ENCODE measurements at places on chromosomes 12 and 14.

- DNase-seq = no peak
These were observed 22.0 kb downstream of the USP15 start for GRCh38 chr12:62282057-62282774.

DNA sequence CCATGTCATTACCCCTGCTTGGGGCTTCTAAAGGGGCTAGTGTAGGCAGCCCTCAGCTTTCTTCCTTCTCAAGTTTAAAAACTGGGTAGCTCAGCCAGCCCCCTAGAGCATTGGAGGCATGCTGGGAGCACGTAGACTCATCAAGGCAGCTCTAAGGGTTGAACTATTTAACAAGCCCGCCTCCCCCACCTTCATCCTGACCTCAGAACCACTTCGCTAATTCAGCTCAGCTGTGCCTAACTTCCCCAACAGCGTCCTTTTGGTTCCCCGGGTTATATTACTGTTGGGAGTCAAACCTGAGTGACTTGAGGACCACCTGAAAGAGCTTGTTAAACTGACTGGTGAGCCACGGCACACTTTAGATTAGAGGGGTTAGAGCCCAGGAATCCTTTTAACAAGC is 30.1 kb downstream of the MAX start:
- DNase-seq = peak; percentile 40

- DNase-seq = no peak
These were observed 184.9 kb upstream of the SFSWAP start for GRCh38 chr12:131525795-131526508.

- no peak for DNase-seq
These were observed 12.6 kb upstream of the TTC7B start for GRCh38 chr14:90828642-90829487.

- DNase-seq = no peak
These were observed 379.4 kb downstream of the ALG10 start for GRCh38 chr12:34401659-34402227.

DNA sequence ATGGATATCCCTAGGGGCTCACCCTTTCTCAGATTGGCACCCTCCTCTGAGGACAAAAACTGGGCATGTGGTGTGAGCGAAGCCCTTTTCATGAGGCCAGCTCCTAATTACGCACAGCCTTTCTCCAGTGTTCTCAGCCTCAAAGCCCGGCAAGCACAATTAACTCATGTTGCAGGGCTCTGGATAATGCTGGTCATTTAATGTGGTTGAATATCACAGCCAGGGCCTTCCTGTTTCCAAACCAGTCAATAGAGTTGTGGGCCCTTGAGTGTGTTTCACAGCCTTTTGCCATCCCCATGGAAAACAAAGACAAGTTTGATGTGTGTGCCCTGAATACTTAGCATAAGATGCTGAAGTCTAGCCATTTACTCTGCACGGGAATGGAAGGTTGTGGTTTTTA is 114.2 kb upstream of the ARHGAP5 start:
- DNase-seq = no peak

DNA sequence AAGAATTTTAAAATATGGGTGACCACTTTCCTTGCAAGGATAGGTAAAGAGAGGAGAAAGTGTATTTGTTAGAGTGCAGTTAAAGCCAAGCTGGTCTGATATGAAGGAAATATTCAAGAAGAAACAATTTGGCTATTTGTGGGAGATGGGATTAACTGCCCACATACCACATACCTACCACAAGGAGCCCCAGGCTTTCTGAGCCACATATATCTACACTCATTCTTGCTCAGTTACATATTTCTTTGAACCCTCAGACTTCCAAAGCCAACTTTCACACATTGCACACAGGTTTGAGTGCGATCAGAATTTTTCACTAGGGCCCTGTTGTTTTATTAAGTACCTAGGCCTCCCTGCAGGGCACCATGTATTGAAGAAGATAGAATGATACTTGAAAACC is 330.2 kb downstream of the ZFP36L1 start:
- DNase-seq = no peak

- DNase-seq = no peak
These were observed 21.1 kb upstream of the TMEM132C start for GRCh38 chr12:128245905-128246304.

DNA sequence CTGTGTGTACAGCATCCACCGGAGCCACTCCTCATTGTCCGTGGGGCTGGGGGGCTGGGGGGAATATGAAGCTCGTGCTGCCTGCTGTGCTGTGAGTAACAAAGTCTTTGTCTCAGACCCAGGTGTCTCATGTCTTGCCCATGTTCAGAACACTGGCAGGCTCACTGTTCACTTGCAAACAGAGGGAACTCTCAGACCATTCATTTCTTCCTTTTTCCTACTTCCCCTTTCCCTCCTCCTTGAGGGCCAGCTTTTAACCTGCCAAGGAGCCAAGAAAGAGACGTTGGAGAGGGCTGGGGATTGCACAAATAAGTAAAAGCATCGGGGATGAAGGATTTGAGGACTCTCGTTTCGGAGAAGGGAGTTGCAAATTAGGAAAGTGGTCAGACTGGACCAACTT is 21.6 kb downstream of the GPR132 start:
- DNase-seq = no peak

DNA sequence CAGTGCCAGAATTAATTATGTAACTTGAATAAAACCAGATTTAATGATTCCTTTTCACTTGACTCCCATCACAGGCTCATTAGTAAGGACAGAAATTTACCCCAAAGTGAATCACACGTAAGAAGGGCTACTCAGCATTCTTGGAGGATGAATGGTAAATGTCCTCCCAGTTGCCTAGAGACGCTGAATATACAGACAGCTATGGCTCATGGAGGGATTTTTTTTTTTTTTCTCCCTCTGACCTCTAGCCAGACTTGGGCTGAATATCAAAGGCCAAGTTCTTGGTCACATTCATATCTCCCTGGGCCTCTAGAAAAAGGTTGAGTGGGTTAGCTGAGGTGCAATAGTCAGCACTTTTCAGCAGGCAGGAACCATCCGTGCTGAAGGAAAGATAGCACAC is 77.5 kb downstream of the PHLDA1 start:
- peak; percentile 98 for DNase-seq

- no peak for DNase-seq
These were observed 50.3 kb downstream of the NOC4L start for GRCh38 chr12:132194556-132194955.

DNA sequence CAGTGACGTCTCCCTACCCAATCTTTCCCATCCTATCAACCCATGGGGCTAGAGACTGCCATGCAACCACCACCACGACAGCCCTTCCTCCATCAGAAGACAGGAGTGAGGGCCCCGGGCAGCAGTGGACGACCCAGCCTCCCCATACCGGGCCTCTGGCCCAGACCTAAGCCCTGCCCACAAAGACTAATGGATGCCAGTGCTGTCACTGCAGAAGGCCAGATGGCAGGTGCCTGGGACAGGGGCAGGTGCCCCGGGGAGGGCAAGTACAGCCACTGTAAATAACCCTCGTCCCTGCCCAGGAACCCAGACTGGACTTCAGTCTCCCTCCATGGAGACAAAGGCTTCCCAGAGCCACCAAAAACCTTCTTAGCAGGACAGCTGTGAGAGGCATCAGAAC is 20.3 kb upstream of the HSPB8 start:
- DNase-seq = no peak

DNA sequence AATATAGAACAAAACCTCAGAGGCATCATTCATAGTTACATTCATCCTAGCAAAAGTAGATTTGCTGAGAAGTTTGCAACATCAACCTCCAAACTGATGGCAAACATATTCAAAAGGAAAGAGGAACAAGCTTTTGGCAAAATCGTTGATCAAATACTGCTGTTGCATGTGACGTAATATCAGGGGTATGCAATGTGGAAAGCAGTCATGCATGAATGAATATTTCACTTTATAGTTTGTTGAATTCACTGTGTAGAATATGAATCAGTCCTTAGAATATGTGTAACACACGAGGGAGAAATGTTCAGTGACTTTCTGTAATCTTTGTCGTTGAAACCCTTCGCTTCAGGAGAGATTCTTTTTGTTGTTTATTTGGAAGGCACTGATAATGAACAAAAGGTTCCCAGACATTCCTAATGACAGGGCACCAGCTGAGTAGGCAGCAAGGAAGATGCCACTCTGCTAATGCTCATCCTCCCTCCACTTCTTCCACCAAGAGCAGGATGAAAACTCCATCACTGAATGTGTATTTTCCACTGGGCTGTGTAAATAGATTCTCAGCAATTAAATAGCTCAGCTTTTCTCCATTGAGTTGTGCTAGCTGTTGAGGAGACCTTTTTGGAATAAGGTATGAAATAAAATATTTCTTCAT is 126.1 kb downstream of the PELI2 start:
- peak; percentile 88 for DNase-seq

- DNase-seq = no peak
These were observed 52.4 kb downstream of the BCL2L14 start for GRCh38 chr12:12123036-12123604.

GRCh38 chr12:46524778-46525177 is 152.2 kb upstream of the SLC38A2 start:
- DNase-seq = peak; percentile 99

- no peak for DNase-seq
These were observed 78.1 kb upstream of the GALNT9 start for GRCh38 chr12:132407451-132407961.

DNA sequence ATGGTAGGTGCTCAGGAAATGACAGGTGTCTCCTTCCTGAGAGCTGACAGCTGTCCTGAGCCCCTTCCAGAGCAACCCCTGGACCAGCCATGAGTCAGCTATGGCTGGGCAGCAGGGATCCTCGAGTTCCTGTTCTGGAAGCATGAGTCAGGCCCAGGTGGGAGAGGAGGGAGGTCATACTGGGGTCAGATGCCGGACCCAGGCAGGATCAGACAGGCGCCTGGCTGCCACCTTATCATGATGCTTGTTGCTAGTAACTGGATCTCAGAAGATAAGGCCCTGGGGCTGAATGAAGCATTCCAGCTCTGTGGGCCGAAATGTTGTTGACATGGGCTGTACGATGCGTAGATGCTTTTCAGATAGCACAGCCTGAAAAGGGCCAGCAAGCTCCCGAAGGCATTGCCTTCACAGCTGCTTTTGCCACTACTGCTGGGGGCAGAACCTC is 17.4 kb upstream of the KRT7 start:
- DNase-seq = peak; percentile 49

DNA sequence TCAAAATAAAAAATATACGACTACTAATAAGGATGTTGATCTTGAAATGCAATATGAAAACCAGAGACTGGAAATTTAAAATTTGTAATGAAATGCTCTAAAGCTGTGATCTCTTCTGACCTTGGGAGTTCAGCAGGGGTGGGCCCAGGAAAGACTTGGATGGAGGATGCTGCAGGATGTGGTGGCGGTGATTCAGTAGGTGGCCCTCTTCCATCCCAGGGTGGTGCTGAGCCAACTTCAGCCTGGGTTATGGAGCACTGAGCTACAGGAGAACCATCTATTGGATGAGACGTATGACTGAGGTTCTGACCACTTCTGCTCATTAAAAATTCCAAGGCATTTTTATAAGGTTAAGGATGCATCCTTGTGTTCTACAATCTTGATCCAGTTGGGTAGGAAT is 6.9 kb upstream of the PDE3A start:
- DNase-seq = peak; percentile 43

GRCh38 chr12:62693376-62694050 is 226.9 kb downstream of the MON2 start:
- DNase-seq = peak; percentile 46

DNA sequence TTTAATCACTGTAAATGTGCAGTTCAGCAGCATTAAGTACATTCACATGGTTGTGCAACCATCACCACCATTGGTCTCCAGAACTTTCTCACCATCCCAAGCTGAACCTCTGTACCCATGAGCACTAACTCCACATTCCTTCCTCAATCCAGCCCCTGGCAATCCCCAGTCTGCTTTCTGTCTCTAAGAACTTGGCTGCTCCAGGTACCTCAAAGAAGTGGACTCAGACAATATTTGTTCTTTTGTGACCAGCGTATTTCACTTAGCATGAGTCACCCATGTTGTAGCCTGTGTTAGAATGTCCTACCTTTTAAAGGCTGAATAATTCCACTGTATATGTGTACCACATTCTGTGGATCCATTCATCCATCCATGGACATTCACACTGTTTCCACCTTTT is 64.6 kb downstream of the SLC24A4 start:
- DNase-seq = no peak
